Stimulated activated CD4-positive, alpha-beta T cell treated with anti-CD3 and anti-CD28 coated beads, Interleukin-2, amount 100 ng/mL, for 4 hours (primary cell): ENCODE measurements at places on chromosomes 6 and 20.

- no peak for DNase-seq
Observed at GRCh38 chr6:113805173-113805790, 51.9 kb upstream of the MARCKS start.

- no peak for DNase-seq
Observed at GRCh38 chr20:3631534-3631933, 31.7 kb downstream of the GFRA4 start.

- no peak for DNase-seq
Observed at GRCh38 chr20:1855109-1855508, 40.1 kb upstream of the SIRPA start.

GRCh38 chr6:48475275-48475674 is 364.3 kb upstream of the PTCHD4 start:
- DNase-seq, result no peak

- peak; percentile 23 for DNase-seq
Observed at GRCh38 chr6:311679-312220, 19.5 kb downstream of the DUSP22 start.

GRCh38 chr6:2797564-2798031 is 32.4 kb downstream of the WRNIP1 start:
- no peak for DNase-seq

- DNase-seq, result no peak
Observed at GRCh38 chr20:51526754-51527153, 15.8 kb downstream of the NFATC2 start.

- DNase-seq, result no peak
Observed at GRCh38 chr20:33480048-33480447, 9.8 kb upstream of the CBFA2T2 start.

DNA sequence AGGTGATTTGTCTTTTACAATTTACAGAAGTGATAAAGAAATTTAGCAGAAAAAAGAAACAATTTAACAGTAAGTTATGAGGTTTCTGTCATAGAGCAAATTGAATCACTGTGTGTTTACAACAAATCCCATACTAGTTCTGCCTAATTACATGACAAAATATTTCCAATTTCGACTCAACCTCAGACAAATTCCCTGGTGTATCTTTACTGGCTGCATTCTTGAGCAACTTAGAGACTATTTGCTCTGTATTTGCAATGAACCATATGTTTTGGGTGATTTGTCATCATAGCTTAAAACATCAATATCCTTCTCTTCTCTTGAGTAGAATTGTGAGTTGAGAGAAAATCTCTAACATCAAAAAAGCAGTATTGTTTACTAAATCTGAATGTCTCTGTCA is 128.7 kb downstream of the SIM1 start:
- no peak for DNase-seq

GRCh38 chr6:127869183-127869582 is 31.7 kb downstream of the THEMIS start:
- DNase-seq, result no peak
